ENCODE measurements at places on chromosomes 13 and 19. TPM values are rescaled to one million over a fixed set of nuclear protein-coding genes. Genes with fewer than 3 reads are reported as not detected.

The NKG7 gene
- 1.3 TPM for total RNA-seq

The ONECUT3 gene
- total RNA-seq: not detected

The ZNF534 gene
- total RNA-seq: 0.63 TPM

The DIRAS1 gene
- total RNA-seq: 166 TPM

The CBARP gene
- total RNA-seq: 0.91 TPM

The ARID3A gene
- total RNA-seq: 1.9 TPM

The ADPRHL1 gene
- total RNA-seq: 622 TPM

The MAMSTR gene
- total RNA-seq: 3.6 TPM

The CADM4 gene
- total RNA-seq: 13.2 TPM

The GSK3A gene
- 35.6 TPM for total RNA-seq

All from heart left ventricle (tissue), 16 donors.